ENCODE measurements at places on chromosomes 2 and 18.

GRCh38 chr2:16246911-16247310, 306.6 kb downstream of the MYCN start:
- DNase-seq: no peak

- no peak for DNase-seq
Measured at GRCh38 chr18:56844556-56844955, 193.4 kb downstream of the WDR7 start.

DNA sequence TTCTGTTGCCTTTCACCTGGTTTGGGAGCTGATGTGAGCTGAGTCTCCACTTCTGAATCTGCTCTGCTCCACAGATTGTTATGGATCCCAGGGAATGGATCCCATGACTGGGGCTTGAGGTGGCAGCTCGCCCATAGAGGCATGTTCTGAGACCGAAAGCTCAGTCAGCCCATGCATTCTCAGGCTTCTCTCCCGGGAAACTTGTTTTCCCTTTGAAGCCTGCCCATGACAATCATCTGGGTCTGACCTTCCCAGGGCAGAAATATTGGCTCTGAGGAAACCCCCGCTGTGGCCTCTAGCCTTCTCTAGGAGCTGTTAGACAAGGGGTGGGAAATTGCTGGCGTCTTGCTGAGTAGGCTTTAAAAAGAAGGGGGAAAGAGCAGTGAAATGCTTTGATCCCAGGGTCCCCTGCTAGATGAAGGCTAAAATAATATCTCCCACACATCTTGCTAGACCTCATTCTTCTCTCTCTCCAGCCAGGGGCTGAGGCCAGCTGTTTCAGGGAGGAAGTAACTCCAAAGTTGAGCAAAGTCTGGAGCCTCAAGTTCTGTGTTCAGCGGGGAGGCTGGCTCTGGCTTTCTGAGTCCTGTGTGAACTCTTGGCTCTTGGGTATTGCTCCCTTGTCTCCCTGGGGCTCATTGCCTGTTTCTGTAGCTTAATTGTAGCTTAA, 2.0 kb downstream of the VAMP8 start:
- DNase-seq: no peak

- DNase-seq: no peak
Measured at GRCh38 chr2:31002537-31003150, 135.6 kb downstream of the GALNT14 start.

DNA sequence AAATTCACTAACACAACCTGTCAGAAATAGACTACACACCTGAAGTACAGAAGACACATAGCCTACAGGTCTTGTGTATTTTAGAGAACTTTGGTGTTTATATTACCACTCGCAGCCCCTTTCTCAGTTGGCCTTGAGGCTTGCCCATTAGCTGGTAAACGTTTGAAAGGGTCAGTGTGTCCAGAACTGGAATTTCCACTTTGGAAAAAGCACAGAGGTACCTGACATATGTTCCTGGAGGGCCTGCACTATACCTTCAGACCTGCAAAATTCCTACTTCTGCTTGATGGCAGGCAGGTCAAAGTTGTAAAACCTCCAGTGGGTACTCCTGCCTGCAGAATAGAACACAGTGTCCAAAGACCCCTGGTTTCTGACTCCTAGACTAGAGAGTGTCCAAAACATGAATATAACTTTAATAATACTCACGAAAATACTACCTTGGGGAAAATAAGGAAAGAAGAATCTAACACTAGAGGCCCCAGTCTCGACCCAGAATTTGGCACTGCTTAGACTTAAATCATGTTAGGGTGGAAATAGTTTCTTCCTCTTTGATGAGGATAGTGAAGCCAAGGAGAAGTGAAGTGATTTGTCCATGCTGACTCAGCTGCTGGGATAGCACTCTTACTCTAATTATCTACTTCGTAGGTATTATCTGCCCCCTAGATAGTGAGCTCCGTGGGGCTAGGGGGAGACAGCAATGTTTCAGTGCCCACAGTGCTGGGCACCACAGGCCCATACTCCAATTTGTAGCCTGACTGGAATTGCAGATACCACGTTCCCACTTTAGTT, 2.8 kb downstream of the KCTD1 start:
- DNase-seq: no peak

DNA sequence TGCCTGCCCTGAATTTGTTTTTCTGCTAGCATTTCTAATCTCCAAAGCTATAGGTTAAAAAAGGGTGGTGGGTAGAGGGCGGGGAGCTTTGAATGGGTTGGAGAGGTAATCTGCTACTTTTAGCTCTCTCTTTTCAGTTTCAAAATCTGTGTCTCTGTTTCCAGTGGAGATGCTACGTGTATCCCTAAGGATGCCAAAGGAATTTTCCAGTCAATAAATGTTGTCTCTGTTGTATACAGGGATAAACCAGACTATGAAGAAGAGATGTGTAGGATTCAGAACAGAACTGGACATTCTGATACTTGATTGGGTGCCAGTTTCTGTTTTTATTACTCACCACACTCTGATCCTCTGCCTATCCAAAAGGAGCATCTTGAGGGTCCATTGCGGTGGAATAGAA, 50.1 kb downstream of the TMEM178A start:
- DNase-seq: no peak

DNA sequence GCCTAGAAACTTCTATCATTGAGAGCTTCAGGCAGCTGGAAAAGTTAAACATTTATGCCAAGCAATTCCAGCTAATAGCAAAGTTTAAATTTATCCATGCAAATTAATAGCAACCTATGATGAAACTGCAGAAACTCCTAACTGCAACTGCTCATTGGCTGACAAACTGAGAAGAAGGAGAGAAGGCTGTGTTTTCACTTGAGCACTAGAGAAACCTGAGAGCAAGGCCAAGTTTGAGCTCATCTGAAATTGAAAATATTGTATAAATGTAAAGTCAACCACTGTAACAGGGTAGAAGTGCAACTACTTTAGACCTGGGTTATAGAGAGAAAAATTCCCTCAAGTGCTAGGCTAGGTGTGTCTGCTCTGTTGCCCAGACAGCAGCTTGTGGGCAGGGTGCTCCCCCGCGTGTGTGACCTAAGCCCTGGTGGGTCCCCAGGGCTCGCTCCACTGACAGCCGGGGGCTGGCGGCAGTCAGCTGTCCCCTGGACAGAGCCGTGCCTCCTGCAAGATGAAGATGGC, 50.2 kb downstream of the CABYR start:
- no peak for DNase-seq

- DNase-seq: no peak
Measured at GRCh38 chr2:41151746-41152145, 699.9 kb upstream of the SLC8A1 start.

DNA sequence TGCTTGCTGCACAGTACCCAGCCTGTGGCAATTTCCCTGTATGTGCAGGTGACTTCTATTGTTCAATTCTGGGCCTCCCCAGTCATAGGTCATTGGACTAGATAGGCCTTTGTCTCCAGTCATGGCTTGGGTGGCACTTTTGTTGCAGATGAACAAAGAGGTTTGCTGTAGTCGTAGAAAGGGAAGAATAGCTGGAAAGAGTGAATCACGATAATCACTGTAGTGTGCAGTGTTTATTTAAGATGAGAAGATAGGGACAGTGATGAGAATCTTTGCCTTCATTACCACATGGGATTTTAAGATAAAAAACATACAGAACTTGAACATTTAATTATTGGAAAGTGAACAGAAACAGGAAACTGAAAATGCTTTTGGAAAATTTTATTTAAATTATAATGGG, 156.1 kb upstream of the CYRIA start:
- no peak for DNase-seq

GRCh38 chr18:6249170-6249569, 165.5 kb downstream of the L3MBTL4 start:
- DNase-seq: no peak

- no peak for DNase-seq
Measured at GRCh38 chr2:43424262-43425207, 171.3 kb downstream of the THADA start.

Data from CD4-positive, alpha-beta T cell treated with Interleukin-17A for 1 hour (primary cell).